ENCODE measurements at places on chromosomes 11 and 22.

- DNase-seq = peak; percentile 98
These were observed 68.1 kb downstream of the CSTPP1 start for GRCh38 chr11:47004595-47005033.

DNA sequence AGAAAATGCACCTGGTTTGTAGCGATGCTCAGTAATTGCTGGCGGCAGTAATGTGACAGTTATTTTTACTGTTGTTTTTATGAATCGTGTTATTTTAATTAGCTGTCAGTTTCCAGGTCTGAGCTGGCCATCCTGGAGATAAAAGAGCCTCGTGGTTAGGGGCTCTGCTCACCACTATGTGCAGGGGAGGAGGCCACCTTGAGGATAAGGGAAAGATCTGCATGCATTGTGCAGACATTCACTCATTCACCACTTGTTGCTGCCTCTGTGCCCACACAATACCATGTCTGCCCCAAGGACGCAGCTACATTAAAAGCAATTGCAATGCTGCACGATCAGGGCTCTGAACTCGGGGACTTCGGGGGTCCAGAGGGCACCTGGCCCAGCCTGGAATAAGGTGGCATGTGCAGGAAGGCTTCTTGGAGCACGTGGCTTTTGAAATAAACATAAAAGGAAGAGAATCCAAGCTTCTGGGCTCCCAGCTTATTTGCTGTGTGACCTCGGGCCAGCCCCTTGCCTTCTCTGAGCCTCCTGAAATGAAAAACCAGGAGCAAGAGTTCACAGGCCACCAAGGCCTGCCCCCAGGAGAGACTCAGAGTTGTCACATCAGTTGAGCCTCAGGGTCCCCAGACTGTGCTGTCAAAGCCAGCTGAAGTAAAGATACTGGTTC lies 44.7 kb upstream of the SHISAL1 start:
- no peak for DNase-seq

GRCh38 chr22:42347281-42347824 lies 76.9 kb upstream of the TCF20 start:
- DNase-seq = no peak

GRCh38 chr22:31160328-31160978 lies 471 bp downstream of the RNF185 start:
- DNase-seq = peak; percentile 61

GRCh38 chr11:65719871-65720210 lies 757 bp downstream of the RNASEH2C start:
- peak; percentile 60 for DNase-seq

- no peak for DNase-seq
These were observed 73.5 kb downstream of the BRD1 start for GRCh38 chr22:49753961-49754695.

GRCh38 chr11:14242187-14242586 lies 116.8 kb downstream of the RRAS2 start:
- DNase-seq = no peak
